COR-L47 (cell line): ENCODE measurements at places on chromosomes 6 and 20.

GRCh38 chr20:13909067-13909466, 81.3 kb downstream of the SEL1L2 start:
- no peak for DNase-seq

GRCh38 chr20:35820715-35821114, 48.9 kb downstream of the PHF20 start:
- no peak for DNase-seq

GRCh38 chr6:33955566-33955965, 151.8 kb upstream of the MLN start:
- DNase-seq = no peak

DNA sequence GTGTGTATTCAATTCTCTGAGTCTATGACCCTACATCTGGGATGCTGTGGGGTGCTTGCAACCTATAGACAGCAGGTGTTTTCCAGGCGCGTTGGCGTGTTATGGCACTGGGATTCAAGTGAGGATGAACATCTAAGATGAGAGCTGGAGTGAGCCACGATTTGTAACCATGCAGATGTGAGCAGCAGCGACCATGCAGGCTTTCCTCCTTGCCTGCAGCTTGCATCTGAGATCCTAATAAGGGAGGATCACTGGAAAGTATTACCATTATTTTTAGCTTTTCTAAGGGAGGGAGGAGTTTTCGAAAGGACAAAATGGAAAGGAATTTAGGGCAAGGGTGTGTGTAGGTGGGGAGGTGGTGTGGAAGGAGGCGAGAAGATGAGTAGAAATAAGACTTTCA, 216.7 kb downstream of the ATXN1 start:
- DNase-seq = no peak

DNA sequence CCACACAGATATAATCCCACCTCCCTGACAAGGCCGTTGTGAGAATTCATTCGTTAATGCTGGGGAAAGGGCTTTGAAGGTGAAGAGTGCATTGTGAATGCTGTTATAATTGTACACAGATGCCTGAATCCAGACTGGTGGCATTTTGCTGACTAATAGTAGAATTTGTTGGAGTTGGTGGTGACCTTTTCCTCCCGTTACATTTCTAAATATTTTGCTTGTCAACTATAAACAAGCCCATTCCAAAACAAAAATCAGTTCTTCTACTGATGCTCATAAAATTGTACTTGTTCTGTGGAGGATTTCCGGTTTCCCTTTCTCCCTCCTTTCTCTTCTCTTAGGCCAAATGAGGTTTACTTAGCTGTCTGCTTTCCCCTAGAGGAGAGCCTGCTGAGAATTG, 253.1 kb upstream of the SUPT3H start:
- no peak for DNase-seq

- no peak for DNase-seq
Observed at GRCh38 chr20:10805764-10806163, 132.0 kb upstream of the JAG1 start.
